Stimulated activated CD4-positive, alpha-beta T cell treated with anti-CD3 and anti-CD28 coated beads, Interleukin-4, amount 100 ng/mL, for 48 hours (primary cell): ENCODE measurements at places on chromosomes 2 and 18.

DNA sequence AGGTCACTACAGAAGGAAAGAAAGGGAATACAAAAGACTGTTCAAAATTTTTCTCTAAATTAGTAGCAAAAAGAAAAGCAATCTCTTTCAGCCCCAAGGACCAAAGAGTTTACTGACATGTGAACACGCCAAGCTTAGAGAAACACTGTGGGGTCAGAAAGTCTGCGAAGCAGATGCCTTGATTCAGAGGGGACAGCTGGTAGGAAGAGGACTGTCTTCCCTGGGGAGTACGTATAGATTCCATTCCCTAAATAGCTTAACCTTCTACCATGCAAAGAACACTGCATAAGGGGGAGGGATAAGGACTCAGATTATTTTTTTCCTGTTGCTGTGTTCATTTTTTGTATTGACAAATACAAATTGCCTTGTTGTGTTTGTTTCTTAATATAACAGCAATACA is 96.1 kb downstream of the IRS1 start:
- no peak for DNase-seq

DNA sequence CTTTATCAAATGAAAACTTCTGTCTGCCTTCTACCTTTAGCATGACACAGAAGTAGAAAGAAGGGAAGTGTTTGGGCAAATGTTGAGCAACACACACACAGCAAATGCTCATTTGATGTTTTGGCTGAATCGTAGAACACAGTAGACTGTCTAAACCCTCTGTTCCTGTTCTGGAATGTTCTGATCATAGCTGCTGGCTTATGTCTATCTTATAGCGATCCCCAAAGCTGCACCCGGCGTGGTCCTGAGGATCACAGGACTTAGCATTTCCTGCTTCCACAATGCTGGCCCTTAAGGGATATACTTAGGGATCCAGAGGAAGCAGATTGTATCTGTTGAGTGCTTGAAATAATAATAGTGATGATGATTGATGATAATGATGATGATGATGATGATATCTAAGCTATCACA is 15.2 kb downstream of the GNLY start:
- DNase-seq, result no peak

- no peak for DNase-seq
Measured at GRCh38 chr18:46293742-46294181, 189.6 kb downstream of the HAUS1 start.

DNA sequence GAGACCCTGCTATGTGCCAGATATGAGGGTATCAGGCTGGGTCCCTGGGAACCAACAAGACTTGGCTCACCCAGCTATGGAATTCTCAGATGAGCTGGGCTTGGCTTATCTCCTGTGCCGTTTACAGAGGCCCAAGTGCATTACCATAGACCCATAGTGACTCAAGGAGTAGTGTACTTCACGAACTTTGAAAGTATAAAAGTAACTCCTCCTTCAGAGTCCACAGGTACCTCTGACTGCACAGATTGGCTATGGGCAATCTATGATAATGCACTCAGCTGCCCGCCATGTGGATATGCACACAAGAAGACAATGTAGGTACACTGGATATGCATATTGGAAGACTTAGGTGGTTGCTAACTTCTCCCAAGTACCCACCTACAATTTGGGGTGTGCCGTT is 78.4 kb downstream of the QPCT start:
- DNase-seq, result no peak

- DNase-seq, result no peak
Measured at GRCh38 chr2:72895759-72896281, 8.6 kb downstream of the SPR start.
